ENCODE measurements at places on chromosomes 3 and 15.

DNA sequence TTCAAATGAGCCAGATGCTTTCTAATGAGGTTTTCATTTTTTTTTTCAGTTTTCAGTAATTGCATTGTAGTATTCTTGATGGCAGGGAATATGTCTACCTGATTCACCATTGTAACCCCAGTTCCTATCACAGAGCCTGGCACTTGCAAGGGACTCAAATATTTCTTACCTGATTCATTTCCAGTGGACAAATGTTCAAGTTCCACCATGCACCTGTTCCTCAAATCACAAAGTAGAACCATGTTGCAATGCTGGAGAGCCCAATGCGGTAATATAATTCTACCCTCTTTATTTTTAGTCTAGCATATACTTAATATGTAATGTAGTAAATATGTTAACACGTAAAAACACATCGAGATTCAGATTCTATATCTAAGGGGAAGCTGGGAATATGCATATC, 722.6 kb downstream of the AGBL1 start:
- no peak for ATAC-seq

GRCh38 chr15:39948817-39949216, 14.9 kb downstream of the EIF2AK4 start:
- ATAC-seq = no peak

DNA sequence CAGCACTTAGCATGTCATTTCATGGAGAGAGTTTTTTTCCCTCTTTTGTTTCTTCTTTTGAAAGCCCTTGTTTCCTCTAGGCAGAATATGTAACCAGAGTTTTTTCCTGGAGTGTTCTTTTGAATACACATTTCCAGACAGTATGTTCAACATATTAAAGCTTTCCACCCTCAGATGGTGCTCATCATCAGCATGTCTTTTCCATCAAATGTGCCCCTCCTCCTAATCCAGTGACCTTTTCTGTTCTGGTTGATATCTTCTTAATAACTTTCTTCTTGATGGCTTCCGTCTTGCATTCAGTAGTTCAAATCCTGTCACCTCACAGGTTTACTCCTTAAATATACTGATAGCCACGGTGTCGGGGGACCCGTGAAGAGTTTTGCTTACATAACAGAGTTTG, 78.6 kb downstream of the FNDC3B start:
- ATAC-seq = peak; percentile 32

DNA sequence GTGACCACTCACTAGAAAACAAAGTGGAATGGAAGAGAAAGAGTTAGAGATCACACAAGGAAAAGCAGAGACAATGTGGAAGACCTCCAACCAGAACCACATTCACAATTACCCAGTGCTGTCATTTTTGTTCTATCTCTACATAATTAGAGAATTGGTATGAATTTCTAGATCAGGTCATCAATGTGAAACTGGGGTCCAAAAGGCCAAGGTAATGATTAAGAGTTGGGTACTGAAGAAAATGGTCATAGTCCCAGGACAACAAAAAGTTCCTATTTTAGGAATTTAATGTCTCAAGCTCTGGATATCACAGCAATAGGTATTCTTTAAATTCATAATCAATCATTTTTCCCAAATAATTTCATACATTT, 84.7 kb upstream of the PPIB start:
- ATAC-seq = no peak

GRCh38 chr3:122146466-122146865, 37.0 kb upstream of the CASR start:
- ATAC-seq = no peak

DNA sequence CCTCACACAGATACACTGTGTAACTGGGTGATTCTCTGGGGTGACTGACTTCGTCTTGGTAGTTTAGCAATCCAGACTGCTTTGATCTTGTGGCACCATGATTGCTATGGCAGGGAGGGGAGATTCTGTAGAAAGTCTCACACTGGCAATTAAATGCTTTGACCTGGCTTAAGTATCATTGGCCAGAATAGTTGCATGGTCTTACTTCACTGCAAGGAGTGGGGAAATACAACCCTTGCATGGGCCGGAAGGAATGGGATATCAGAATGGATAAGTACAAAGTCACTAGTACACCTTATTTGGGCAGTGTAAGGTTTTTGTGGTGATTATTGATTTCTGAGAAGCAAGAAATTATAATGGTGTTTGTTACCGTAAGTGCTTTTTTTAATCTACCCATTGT, 153.8 kb downstream of the UBE2E2 start:
- ATAC-seq = no peak

DNA sequence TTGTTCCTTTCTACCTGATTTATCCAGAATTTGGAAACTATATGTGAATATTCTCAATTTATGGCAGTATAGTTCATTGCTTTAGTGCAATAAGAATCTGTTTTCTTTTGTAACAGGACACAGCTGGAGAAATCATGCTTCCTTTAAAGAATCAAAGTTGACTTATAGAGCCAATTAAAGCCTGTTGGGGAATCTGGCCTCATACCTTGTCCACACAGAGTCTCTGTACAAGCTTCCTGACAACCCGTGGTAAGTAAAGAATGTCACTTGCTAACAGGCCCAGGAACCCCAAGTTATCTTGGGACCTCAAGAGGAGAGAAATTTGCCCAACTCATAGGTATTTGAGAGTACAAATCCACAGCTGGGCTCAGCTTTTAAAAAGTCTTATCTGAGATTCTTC, 10.2 kb downstream of the ZNF445 start:
- ATAC-seq = no peak

GRCh38 chr3:188853856-188854771, 317.7 kb upstream of the TPRG1 start:
- ATAC-seq = no peak

GRCh38 chr3:11461226-11461625, 182.5 kb downstream of the VGLL4 start:
- ATAC-seq = no peak

Data from motor neuron (in vitro differentiated cells).